Activated T-helper 1 cell treated with anti-CD3 and anti-CD28 coated beads, Interleukin-2, amount 50 U/mL, for 16 hours (primary cell): ENCODE measurements at places on chromosomes 12 and 14.

DNA sequence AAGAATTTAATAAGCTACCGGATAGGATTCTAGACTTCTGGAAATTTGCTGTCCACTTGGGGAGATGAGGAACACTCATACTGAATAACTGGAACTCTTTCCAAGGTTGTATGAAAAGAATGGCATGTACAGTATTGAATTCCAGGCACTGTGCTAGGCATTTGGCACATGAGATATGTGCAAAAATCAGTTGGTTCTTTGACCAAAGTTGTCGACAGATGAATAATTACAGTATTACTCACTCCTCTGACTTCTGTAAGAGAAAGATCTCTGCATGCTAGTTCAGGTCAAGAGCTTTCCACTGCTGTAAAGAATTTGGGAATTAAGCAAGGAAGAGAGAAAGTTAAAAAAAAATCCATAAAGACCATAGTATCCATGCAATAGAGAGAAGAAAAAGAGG lies 764.7 kb downstream of the BCL11B start:
- no peak for DNase-seq

DNA sequence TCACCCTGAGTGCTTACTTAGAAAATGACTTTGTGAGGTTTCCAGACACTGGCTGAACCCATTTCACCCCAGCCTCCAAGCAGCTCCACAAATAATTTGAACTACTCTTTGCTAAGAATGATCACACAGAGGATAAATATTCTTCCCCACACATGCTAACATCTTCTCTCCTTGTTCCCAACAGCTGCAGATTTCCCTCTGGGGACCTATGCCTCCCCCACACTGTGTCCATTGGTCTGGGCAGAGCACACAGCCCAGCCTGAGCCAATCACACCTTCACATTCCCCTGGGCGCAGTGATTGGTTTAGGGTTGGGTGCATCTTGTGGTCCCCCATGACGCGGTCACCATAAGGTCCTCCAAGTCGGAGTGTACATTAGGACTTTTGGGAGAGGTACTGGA lies 6.9 kb downstream of the SDR9C7 start:
- no peak for DNase-seq

GRCh38 chr12:113135178-113136127 lies at the start of gene RASAL1:
Gene RASAL1 (minus strand): TSS chr12:113135761. CDS start chr12:113135462, 299 bp downstream.
- DNase-seq: peak; percentile 58

- DNase-seq: no peak
Observed at GRCh38 chr12:23950210-23950774, 822 bp upstream of the SOX5 start.

GRCh38 chr12:107533218-107533617 lies 152.4 kb upstream of the PWP1 start:
- DNase-seq: no peak

- no peak for DNase-seq
Observed at GRCh38 chr12:104072099-104072498, 7.8 kb downstream of the HCFC2 start.

DNA sequence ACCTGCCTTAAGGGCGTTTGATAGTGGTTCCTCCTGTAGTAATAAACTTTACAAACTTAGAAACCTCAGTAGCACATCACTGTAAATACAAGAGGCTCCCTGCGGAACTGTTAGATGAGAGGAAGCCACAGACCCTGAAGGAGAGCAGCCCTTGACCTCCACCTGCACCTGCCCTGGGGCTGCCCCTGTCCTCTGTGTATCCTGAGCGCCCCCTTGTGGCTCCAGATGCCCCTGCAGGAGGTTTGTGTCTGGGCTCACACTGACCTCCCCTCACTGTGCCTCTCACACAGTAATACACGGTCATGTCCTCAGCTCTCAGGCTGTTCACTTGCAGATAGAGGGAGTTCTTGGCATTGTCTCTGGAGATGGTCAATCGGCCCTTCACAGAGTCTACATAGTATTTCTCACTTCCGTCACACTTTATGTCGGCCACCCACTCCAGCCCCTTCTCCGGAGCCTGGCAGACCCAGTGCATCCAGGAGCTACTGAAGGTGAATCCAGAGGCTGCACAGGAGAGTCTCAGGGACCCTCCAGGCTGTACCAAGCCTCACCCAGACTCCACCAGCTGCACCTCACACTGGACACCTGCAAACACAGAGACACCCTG lies 1059.8 kb downstream of the TMEM121 start:
- DNase-seq: peak; percentile 34

DNA sequence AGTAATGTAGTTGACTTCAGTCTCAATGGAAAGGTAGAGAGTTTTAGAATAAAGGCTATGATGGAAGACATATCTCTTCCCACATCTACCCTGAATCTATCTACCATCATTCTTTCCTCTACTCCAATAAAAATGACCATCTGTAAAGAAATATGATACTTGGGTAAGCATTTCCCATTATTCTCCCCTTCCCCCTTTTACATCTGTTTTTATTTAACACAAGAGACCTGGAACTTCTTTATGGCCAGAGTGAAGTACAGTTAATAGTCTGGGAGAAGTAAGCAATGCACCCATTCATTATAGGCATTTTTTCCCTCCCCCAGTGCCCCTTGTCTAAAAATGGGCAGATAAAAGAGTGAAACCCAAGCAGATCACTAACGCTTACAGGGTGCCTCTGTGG lies 6.5 kb downstream of the TPH2 start:
- no peak for DNase-seq

GRCh38 chr14:45201905-45202304 lies 51.1 kb downstream of the MIS18BP1 start:
- no peak for DNase-seq

- DNase-seq: no peak
Observed at GRCh38 chr12:106132175-106133135, 6.3 kb downstream of the NUAK1 start.

GRCh38 chr12:132160016-132160415 lies 15.8 kb downstream of the NOC4L start:
- no peak for DNase-seq

DNA sequence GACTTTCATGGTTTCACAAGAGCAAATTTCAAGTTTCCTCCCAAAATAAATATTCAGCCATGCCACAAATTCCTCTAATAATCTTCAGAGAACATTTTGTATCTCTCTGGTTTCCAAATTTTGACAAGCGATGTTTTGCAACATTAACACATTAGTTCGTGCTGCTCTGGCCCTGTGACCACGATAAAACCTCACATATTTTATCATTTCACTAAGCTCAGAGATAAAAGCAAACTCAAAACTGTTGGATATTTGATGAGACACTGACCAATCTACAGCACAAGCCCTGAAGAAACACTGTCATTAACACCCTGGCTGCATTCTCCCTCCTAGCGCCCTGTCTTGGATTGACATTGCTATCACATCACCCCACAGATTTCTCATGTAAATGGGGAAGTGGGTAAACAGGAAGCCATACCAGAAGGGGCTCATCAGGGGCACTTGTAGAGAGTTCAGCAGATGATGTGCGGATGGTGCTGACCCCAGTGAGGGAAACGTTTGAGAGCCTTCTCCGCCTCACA lies 264.3 kb downstream of the PRKD1 start:
- DNase-seq: no peak

DNA sequence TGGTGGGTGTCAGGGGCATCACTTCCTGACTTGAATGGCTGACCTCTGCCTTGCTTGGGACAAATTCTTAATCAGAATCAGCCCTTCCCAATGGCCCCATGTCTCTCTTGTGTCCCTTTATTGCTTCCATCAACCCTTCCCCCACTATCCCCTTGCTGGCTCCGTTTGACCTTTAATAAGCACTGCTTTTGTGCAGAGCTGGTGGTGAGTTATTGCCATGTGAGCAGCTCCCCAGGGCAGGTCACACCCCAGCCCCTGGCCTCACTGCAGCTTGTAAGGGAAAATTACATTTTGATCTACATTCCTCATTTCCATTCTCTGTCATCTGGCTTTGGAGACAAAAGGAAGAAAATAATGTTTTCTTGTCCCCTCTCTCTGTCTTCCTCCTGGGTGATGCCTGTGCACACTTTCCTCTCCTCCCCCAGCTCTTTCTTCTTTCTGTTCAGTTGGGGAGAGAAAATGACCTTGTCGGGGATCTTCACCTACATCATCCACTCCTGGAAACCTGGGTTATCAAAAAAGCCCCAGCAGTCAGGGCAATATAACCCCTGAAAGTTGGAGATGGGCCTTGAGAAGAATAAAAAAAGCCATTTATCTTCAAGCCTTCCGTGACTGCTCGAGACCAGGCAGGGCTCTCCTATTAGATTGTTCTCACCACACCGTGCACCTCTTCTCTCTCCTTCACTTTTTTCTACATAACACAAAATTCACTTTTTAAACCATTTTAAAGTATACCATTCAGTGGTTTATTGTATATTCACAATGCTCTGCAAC lies 100.4 kb upstream of the SRRM4 start:
- no peak for DNase-seq

DNA sequence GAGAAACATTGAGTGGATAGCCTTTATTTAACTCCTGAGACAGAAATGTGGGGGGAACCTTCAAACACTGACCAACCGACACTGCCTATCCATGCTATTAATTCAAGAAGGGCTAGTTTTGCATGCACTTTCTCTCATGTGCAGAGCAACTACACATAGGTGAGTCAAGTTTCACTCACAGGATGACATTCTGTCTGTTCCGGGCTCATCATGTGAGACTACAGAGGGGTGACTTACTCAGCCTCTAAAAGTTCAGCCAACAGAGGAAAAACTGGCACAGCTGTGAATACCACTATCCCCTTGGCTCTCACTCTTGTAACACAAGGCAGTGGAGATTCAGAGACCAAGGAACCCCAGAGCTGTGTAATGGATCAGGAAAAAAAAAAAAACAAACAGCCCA lies 13.3 kb downstream of the BEST3 start:
- no peak for DNase-seq

DNA sequence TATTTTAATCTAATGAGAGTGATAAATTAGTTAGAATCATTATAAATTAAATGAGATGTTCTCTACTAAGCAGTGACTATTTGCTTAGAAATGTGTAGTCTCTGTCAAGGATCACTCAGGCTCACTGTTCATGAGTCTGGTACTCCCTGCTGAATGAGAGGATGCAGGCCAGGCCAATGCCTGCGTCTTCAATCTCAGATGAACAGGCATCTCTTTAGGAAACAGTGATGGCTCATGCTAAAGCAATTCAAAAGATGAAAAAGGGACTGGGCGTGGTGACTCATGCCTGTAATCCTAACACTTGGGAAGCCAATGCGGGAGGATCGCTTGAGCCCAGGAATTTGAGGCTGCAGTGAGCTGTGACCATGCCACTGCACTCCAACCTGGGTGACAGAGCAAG lies 106.8 kb downstream of the ZFC3H1 start:
- DNase-seq: no peak

DNA sequence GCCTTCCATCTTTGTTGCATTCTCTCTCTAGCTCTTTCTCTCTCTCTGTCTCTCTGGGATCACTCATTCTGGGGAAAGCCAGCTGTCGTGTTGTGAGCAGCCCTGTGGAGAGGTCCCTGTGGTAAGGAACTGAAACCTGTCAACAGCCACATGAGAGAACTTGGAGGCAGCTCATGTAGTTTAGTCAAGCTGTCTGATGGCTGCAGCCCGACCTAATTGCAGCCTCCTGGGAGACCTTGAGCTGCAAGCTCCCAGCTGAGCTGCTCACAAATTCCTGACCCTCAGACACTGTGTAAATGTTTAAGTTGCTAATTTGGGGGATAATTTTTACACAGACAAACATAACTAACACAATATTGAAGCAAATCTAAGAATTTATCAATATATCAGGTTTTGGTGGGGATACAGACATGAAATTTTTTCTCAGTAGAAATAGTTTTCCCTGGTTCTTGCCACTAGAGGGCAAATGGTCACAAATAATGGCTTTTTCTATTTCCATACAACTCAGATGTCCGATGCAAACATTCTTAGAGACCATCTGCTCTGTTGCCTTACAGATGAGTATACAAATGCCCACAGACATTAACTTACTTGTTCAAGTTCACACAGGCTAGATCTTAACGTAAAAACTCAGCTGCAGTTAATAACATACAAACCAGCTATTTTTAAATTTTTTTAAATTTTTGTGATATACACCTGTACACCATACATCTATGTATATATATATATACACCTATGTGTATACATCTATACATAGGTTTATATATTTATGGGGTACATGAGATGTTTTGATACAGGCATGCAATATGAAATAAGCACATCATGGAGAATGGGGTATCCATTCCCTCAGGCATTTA lies 15.5 kb upstream of the KRR1 start:
- no peak for DNase-seq

DNA sequence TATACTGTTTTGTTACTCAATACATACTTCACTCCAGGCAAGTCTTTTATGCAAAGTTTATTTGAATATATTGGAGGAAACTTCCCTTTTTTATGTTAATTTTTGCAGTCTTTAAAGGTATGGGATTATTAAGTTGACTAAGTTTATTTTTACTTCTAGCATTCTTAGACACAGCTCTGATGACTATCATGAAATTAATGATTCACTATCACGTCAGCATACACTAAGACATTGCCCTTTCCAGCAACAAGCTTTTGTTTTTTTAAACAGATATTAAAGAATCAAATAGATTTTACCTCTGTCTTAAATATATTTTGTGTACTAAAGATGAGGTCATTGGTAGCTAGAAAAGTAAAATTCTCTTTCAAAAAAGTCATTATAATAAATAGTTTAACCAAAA lies 52.1 kb downstream of the DERA start:
- no peak for DNase-seq

DNA sequence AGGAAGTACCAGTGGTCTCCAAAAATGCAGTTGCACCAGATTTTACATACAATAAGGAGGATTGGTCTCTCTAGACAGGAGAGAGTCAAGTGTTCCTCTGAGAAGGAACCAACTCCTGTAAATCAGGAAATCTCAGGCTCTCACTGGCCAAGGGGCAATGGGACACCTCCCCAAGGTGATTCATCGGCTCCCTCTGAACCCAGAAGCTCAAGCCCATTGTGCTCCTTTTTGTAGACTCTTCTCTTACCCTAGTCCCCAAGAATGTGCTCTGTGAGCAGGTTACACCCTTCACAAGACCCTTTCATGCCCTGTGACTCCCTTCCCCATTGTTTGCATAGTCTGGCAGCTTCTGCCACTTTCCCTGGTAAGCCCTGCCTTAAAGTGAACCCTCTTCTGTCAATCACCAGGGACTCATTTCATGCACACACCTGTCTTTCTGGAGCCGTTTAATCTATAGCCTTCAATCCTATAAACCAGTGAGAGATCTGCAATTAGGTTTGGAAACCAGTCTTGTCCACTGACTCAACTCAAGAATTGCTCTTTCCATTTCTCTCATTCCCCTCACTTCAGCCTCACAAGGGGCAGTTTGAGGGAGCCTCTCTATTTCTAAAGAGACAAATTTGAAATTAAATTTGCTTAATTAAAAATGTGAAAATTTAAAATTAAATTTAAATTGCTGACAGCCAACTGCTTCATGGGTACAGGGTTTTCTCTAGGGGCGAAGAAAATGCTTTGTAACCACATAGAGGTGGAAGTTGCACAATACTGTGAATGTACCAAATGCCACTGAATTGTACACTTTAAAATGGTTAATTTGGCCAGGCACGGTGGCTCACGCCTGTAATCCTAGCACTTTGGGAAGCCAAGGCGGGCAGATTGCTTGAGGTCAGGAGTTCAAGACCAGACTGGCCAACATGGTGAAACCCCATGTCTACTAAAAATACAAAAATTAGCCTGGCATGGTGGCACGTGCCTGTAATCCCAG lies 38.3 kb upstream of the LTA4H start:
- no peak for DNase-seq
